Smooth muscle cell of trachea (primary cell): ENCODE measurements at places on chromosomes 6 and 20. TPM values are rescaled to one million over a fixed set of nuclear protein-coding genes. Genes with fewer than 3 reads are reported as not detected.

VTA1 gene
- 50.8 and 57.9 TPM in 2 replicates for total RNA-seq

SULF2 gene
- 0.29 and 11.7 TPM in 2 replicates for total RNA-seq

MYT1 gene
- under 0.01 TPM in 1 of 2 replicates, not detected in the other for total RNA-seq

DAAM2 gene
- total RNA-seq = 5.8 and 7.4 TPM in 2 replicates

OPRM1 gene
- total RNA-seq = under 0.01 TPM in 1 of 2 replicates, not detected in the other

BPIFB1 gene
- not detected in 2 replicates for total RNA-seq

SRSF3 gene
- 278 and 334 TPM in 2 replicates for total RNA-seq

SMPDL3A gene
- 18.0 and 47.1 TPM in 2 replicates for total RNA-seq

C6orf58 gene
- 0.15 TPM in 1 of 2 replicates, not detected in the other for total RNA-seq

SLC2A10 gene
- 38.0 and 90.1 TPM in 2 replicates for total RNA-seq

TREML4 gene
- not detected in 2 replicates for total RNA-seq

CCN5 gene
- total RNA-seq = 7.4 and 25.3 TPM in 2 replicates

MAP7 gene
- total RNA-seq = 0.58 and 2.0 TPM in 2 replicates

ROS1 gene
- total RNA-seq = not detected in 2 replicates

ULBP1 gene
- total RNA-seq = 0.44 and 0.50 TPM in 2 replicates

PLCB4 gene
- total RNA-seq = 9.3 and 12.2 TPM in 2 replicates

ADGRF5 gene
- total RNA-seq = under 0.01 and 0.15 TPM in 2 replicates

MMP24 gene
- 0.29 and 0.50 TPM in 2 replicates for total RNA-seq

UNC5CL gene
- under 0.01 and 0.15 TPM in 2 replicates for total RNA-seq

CDSN gene
- total RNA-seq = not detected in 2 replicates

ASIP gene
- total RNA-seq = not detected in 2 replicates

MYL9 gene
- 15.1 and 28.3 TPM in 2 replicates for total RNA-seq

RFX6 gene
- total RNA-seq = not detected in 2 replicates
